ENCODE measurements at places on chromosomes 1 and 21.

DNA sequence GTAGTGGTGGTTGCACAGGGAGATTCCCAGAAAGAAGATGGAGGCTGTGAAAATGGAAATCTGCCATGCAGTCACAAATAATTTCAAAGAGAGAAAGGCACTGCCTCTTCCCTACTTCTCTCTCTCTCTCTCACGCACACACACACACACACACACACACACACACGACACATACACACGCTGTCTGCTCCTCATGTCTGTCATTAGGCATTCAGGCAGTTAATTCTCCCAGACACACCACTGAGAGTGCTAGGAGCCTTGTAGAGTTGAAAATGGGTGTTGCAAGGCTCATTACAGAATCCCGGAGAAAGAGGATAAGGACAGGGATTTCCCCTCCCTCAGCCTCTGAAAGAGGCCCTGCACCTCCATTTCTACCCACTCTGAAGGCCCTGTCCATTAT lies 47.8 kb upstream of the LRRN2 start:
- DNase-seq: no peak

DNA sequence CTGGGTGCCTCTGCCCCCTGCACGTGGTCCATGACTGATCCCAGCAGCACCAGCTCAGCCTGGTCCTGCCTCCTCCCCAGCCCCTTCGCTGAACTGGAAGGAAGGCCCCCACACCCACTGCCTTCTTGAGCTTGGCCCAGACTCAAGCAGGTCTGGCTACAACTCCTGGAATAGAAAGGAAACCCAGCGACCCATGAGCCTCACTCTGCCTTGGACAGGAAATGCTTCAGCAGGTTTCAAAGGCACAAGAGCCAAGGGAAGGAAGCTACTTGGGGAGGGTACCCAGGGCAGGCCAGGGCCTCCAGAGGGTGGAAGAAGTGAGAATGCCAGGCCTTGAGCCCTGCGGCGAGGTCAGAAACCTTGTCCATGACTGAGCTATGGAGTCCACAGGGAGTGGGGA lies 35.9 kb upstream of the RD3 start:
- DNase-seq: no peak

GRCh38 chr1:98130408-98130807 lies 209.6 kb upstream of the DPYD start:
- DNase-seq: no peak

GRCh38 chr1:170414989-170415709 lies 116.8 kb upstream of the GORAB start:
- DNase-seq: peak; percentile 30

DNA sequence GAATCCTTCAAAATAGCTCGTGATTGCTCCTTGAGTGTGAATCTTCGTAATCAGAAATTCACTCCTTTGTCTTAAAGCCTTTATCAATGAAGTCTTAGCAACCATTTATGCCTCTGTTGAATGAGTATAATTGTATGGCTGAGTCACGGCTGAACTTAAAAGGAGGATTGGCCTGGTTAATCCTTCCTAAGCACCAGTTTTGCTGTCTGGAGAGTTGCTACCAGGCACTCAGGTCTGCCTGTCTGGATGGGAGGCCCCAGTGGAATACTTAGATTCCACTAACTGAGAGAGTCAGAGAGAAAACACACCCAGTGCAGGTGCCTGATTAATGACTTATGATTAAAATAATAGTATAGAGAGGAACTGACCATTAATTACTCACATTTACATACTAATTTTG lies 7.6 kb upstream of the HHAT start:
- no peak for DNase-seq

GRCh38 chr1:217647791-217648190 lies 16.6 kb downstream of the SPATA17 start:
- no peak for DNase-seq

- no peak for DNase-seq
Measured at GRCh38 chr1:207219979-207220889, 101.2 kb upstream of the CD55 start.

DNA sequence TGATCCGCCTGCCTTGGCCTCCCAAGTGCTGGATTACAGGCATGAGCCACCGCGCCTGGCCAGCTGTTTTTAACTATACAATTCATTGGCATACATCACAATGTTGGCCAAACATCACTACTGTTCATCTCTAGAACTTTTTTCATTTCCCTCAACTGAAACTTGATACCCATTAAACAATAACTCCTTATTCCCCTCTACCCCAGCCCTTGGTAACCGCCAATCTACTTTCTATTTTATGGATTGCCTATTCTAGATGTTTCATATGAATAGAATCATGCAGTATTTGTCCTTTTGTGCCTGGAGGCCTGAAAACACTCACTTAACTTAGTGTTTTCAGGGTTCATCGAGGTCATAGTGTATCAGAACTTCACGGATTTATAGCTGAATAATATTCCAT lies 16.2 kb downstream of the BTF3L4 start:
- no peak for DNase-seq

GRCh38 chr1:234730770-234731568 lies 121.0 kb upstream of the IRF2BP2 start:
- DNase-seq: peak; percentile 74

- no peak for DNase-seq
Measured at GRCh38 chr1:234665975-234666605, 56.1 kb upstream of the IRF2BP2 start.

GRCh38 chr1:39250460-39251240 lies 46.2 kb downstream of the MACF1 start:
- no peak for DNase-seq

- DNase-seq: no peak
Measured at GRCh38 chr1:89064632-89065031, 376 bp downstream of the GBP1 start.

DNA sequence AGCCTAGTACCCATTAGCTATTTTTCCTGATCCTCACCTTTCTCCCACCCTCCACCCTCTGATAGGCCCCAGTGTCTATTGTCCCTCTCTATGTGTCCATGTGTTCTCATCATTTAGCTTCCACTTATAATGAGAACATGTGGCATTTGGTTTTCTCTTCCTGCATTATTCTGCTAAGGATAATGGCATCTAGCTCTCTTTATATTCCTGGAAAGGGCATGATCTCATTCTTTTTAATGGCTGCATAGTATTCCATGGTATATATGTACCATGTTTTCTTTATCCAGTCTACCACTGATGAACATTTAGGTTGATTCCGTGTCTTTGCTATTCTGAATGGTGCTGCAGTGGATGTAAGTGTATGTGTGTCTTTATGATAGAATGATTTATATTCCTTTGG lies 178.9 kb downstream of the NEK7 start:
- no peak for DNase-seq

DNA sequence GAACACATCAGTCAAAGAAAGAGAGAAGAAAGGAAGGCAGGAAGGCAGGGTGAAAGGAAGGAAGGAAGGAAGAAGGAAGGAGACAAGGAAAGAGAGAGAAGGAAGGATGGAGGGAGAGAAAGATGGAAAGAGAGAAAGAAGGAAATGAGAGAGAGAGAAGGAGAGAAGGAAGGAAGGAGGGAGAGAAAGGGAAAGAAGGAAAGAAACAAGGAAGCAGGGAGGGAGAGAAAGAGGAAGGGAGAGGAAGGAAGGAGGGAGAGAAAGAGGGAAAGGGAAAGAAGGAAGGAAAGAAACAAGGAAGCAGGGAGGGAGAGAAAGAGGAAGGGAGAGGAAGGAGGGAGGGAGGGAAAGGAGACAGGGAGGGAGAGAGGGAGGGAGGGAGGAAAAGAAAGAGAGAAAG lies 35.4 kb upstream of the SAMD11 start:
- no peak for DNase-seq

DNA sequence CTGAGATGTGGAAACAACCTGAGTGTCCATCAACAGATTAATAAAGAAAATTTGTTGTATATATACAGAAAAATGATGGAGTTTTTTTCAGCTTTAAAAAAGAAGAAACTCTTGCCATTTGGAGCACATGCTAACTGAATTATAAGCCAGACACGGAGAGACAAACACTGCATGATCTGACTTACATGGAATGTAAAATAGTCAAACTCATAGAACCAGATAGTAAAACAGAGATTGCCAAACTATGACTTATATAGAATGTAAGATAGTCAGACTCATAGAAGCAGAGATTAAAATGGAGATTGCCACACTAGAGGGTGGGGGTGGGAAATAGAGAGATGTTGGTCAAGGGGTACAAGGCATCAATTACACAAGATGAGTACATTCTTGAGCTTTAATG lies 1786.6 kb downstream of the PLA2G4A start:
- no peak for DNase-seq

- no peak for DNase-seq
Measured at GRCh38 chr21:37008724-37009123, 2.2 kb downstream of the RIPPLY3 start.

GRCh38 chr1:31216016-31216415 lies 23.7 kb downstream of the NKAIN1 start:
- peak; percentile 7 for DNase-seq

DNA sequence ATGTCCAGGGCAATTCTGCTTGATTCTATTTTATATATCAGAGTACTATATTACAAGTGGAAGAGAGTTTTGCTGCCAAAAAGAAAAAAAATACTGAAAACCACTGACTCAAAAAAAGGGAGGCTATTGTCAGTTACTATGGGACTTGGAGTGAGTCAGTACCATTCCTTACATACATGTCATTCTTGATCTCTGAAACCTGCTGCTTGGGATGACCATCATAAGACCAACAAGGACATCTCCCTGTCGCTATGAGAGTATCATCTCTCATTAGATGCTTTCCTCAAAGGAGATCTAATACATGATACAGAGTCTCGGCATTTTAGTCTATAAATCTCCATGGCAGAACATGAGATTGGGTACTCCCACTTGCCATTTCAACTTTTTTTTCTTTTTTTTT lies 11.8 kb upstream of the INPP5B start:
- no peak for DNase-seq

DNA sequence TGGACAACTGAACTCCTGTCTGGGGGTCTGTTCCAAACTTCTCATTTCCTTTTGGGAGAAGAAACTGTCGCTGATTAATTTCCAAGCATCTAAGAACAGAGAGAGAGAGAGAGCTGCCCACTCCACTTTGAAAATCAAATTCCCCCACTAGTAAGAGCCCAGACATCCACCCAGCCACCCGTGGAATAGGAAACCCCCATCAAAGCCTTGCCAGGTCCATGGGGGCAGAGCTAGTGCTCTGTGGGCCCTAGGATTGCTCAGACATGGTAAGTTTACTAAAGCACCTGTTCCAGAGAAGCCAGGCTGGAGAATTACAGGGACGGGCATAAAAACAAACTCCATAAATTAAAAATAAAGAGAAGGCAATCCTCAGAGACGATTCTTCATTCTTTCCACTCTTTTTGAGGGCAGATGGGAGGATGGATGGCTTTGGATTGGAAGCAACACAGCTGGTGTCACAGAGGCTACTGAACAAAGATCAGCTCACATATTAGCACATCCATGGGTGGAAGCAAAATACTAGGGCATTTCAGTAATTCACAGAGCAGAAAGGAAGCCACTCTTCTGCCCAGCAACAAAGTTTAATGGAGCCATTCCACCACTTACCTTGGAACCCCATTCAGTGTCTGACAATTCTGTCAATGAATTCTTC lies 103.9 kb downstream of the COLGALT2 start:
- DNase-seq: no peak

DNA sequence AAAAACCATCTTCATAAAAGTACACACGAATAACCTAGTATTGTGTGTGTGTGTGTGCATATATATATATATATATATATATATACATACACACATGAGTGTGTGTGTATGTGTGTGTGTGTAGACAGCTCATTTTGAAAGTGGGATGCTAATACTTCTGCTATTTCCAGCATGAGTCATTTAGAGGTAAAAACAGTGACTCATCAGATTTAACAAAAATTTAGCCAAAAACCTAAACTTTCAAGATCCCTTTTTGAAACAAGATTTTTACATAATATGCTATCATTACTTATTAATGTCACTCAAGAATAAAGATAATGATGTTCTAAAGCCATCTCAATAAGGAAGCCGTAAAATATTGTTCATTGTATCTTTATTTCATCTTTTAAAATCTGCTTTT lies 35.6 kb upstream of the ADGRL4 start:
- DNase-seq: peak; percentile 72

DNA sequence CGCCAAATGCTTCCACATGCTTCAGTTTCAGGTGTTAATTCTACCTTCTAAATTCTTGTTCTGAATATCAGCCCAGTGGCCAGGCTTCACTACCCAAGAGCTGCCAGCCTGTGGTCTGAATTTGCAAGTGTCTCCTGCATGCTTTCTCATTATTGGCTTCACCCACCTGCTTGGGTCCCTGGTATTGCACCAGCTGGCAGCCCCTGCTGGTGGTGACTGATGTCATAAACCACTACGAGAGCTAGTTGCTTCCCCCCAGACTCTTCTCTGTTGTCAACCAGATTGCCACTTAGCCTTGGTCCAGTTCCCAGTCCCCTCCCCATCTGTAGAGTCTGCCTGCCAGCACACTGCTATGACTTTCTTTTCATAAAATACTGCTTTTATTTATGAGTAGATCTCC lies 197.7 kb upstream of the DUSP10 start:
- DNase-seq: no peak

DNA sequence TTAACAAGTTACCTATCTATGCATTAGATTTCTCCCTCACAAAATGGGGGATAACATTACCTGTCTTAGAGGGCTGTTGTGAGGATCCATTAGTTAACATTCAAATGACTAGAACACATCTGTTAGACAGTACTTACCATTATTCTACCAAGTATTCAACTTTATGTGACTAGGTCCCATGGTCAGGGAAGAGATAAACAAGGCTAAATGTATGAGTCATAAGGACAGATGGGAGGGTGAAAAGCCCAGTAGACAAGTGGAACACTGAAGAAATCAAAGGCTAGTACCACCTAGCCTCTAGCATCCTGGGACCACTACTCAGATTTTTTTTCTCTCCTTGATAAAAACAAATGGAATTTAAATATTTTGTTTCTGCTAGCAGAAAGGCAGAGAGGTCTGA lies 9.0 kb upstream of the VHLL start:
- DNase-seq: no peak

GRCh38 chr1:110605901-110606656 lies at the start of gene KCNA2:
TSS of gene KCNA2 (minus strand) at chr1:110606358. CDS start at chr1:110604782, 1,576 bp downstream.
- no peak for DNase-seq

DNA sequence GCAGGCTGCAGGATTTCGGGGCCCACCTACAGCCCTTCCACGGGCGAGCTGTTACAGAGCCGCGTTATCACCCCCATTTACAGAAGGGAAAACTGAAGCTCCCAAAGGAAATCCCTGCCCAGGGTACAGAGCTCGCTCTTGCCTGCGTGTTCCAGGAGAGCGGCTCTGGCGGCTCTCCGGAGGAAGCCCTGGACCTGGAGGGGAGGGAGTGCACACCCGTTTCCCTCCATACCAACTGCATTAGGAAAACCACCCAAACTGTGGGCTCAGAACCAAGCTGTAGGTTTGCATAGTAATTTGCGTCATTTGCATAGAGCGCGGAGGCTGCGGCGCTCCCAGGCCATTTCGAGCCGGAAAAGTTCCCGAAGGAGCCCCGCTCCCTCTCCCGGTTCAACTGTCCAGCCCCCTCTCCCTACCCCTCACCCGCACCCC lies 24.7 kb upstream of the ADGRB2 start:
- DNase-seq: peak; percentile 66

DNA sequence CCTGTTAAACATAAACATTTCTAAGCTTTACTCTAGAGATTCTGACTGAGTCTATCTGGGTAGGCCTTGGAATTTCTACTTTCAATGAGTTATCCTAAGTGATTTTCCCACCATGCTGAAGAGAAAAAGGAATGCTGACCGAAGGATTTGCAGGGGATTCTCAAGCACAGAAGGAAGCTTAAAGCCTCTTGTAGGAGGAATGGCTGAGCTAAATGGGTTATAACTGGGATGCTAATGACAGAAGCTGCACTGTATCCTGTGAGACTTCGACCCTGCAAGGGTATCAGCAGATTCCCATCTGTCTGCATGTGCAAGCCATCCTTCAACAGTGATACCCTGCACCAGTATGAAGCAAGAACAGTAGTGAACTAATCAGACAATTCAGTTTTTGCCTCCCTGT lies 35.4 kb downstream of the SLC35D1 start:
- no peak for DNase-seq

GRCh38 chr1:171296897-171297296 lies 17.1 kb upstream of the FMO4 start:
- no peak for DNase-seq
